ENCODE measurements at places on chromosomes 1 and 21.

- DNase-seq, result no peak
These were observed 57.7 kb downstream of the RGS7 start for GRCh38 chr1:241299347-241299746.

GRCh38 chr1:906600-907420 lies 16.9 kb upstream of the SAMD11 start:
- DNase-seq, result no peak

GRCh38 chr1:162026881-162027280 lies 3.2 kb upstream of the OLFML2B start:
- no peak for DNase-seq

- no peak for DNase-seq
These were observed 12.1 kb upstream of the KDF1 start for GRCh38 chr1:26972390-26972789.

DNA sequence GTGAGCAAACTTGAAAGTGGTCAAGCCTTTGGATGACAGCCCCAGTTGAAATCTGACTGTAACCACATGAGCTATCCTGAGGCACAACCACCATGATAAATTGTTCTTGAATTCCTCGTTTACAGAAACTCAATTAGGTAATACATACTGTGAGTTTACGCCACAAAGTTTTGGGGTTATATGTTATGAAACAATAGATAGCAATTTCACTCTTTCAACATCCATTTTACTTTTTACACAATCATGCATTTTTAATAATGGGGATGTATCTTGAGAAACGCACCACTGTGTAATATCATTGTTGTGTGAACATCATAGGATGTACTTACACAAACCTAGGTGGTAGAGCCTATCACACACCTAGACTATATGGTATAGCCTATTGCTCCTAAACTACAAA lies 35.4 kb downstream of the OR2C3 start:
- no peak for DNase-seq

All from NCI-H82 (cell line).